Stimulated activated CD4-positive, alpha-beta T cell treated with anti-CD3 and anti-CD28 coated beads, TNF-alpha, amount 100 ng/mL, for 24 hours (primary cell): ENCODE measurements at places on chromosomes 6 and 20.

DNA sequence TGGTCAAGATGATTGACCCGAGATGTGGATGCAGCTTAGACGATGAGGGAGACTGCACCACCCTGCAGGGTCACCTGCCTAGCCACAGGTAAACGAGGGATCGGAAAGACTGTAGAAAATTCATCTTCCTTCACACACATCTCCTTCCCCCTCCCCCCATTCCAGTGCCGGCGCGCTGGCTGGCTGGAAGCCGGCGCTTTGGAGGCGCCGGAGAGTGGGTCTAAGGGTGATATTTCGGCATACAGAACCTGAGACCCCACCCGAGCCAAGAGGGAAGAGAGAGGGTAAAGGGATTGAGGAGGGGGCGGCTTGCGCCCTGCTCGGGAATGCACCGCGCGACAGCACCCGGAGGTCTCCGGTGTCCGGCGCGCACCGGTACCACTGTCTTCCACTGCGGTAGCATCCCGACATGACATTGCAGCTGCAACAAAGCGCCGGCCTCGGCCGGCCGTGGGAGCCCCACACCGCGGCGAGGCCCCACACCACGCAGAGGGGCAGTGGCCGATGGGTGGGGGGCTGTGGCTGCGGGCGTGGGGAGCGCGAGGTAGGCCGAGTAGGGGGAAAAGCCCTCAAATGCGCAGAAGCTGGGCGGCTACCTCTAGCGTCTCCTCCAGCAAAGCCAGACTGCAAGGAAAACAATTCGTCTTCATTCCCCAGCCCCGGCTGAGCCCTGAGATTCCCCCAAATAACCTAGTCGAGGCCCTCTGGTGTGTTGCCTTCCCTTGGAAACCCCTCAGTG is 984 bp downstream of the TNFRSF21 start:
- no peak for DNase-seq

GRCh38 chr6:25280344-25281074 is 1.3 kb downstream of the CARMIL1 start:
- peak; percentile 22 for DNase-seq

DNA sequence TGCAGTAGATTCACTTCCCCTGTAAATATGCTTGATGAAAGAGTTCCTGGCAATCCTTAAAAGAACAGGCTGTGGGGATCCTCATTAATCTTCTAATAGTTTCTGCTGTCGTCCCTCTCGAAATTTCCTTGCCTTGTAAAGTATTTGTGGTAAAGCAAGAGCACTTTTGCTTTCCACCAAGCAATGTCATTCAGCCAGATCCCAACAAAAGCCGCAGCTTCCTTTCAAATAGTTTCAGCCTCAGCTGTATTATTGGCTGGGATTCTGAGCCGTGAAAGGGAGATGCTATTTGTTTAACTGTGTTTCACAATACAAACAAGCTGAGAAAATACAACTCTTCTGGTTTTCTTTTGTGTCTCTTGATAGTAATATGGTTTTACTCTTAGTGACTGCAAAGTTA is 48.9 kb upstream of the EPHA7 start:
- no peak for DNase-seq

GRCh38 chr6:124958759-124959354 is 3.4 kb upstream of the RNF217 start:
- DNase-seq, result no peak

DNA sequence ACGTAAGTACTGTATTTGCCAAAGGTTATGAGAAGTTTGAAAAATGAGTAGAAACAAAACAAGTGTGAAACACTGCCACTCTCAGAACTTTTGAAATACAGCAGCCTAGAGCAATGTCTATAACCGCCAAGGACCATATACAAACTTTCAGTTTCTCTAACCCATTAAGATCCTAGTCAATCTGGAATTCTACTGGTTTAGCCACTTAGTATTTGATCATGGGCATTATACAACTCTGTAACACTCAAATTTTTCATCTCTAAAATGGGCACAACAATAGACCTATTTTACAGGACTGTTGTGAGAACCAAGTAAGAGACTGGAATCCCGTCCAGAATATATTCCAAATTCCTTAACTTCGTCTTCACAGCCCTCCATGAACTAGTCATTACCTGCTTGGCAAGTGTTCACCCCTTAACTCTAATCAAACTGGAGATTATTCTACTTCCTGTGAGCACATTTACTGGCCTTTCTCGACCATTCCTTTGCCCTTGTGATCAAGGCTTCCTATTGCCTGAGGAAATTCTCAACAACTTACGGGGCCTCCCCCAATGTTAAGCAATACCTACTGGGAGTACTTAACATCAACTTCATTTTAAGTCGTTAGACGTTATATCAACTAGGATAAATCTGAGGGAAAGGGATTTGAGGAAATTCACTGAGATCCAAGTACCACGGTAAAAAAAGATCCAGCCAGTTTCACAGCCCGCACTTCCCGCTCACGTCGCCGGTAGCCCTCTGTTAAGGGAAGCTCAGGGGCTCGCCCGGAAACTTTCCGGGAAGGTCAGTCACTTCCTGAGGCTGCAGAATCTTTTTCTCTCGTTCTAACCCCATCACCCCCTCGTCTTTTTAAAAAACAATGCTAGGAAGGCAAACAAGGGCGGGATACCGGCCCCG is 1.1 kb downstream of the EIF2S2 start:
- DNase-seq, result no peak

GRCh38 chr6:1672379-1672778 is 62.7 kb downstream of the FOXC1 start:
- no peak for DNase-seq

DNA sequence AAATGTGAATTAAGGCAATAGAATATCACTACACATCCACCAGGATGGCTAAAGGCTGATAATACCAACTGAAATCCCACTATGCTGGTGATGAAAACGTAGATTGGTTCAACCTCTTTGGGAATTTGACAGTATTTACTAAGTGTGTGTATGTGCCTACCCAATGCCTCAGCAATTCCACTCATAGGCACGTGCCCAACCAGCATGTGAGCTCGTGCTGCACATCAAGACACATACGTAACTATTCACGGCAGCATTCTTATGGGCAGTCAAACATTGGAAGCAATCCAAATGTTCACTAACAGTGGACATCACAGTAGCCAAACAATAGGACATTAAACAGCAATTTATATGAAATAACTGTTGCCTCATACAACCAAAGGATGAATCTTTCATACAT is 15.7 kb upstream of the AFDN start:
- no peak for DNase-seq

DNA sequence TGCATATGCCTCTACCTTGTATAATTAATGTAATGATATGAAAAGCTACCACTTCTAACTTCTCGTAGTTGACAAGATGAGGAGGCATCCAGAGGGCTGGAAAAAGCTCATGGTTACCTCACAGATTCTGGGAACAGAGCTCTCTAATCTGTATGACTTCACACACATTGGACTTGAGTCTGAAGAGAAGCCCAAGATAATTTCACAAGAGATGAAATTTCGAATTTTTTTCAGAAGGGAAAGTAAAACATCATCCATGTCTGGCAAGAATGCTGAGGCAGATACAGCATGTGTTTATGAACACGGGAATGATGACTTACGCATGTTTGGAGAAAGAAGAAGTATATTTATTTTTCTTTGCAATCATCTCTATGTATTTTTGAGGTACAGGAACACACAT is 141.8 kb upstream of the TENT5A start:
- no peak for DNase-seq
